Stimulated activated CD8-positive, alpha-beta memory T cell treated with anti-CD3 and anti-CD28 coated beads, Interleukin-4, amount 100 ng/mL, for 48 hours (primary cell): ENCODE measurements at places on chromosomes 1 and 21.

DNA sequence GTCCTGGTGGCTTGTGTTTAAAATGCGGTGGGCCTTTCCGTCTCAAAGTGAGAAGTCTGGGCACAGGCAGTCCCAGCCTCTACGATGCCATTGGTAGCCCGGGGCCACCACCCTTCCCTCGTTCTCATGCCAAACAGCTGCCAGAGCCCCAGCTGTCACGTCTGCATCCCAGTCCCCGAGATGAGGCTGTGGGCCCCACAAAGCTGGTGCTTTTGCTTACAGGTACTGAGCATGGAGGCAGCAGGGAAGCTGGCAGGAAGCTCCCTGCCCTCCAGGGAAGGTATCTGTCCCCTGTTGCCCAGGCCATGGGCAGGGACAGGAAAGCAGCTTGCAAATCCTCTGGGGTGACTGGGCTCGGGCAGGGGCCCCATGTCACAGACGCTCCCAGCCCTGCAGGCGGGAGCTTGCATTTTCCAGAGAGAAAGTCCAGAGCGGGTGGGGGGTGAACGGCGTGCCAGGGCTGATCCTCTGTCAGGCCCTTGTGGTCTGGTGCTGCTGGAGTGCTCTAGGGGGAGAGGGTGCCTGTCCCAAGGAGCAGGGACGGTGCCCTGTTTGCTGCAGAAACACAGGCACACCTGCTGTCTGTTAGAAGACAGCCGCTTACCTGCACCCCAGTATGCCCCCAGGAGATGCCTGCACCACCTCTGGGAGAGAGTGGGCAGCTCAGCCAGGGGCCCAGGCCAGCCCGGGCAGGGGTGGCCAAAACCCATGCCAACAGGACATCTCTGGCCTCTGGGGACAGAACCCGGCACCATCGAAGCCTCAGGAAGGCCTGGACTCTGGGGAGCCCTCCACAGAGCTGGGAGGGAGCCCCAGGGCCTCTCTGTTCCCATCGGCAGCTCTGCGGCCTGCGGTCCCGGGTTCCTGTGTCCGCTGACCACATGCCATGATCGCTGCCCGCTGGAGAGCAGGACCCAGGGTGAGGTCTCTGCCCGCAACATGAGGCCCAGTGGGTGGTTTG lies 45.9 kb downstream of the SLX9 start:
- no peak for DNase-seq

GRCh38 chr1:117653732-117654492 lies 48.1 kb downstream of the TENT5C start:
- DNase-seq = peak; percentile 65

DNA sequence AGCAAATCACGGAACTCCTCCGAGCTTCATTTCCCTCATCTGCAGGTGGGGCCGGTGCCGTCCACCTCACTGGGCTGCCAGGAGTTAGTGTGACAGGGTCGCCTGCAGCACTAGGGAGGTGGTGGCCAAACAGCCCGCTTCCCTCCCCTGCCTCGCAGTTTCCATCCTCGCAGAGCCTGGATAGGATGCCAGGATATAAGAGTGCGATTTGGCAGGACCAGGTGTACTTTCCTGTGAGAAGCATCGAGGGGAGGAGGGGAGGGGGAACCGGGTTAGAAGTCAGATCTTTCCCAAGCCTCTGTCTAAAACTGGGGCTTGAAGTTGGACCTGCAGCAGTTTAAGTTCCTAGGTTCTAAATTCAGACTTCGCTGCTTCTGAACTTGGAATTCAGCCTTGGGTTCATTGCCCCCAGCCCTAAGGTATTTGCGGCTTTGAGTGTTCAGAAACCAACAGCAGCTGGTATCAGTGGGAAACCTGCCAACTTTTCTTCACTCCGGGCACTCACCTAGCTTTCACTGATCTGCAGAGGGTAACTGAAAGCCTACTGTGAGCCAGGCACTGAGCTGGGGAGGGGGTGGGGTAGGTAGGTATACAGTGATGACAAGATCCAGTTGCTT lies 1.7 kb upstream of the JUN start:
- DNase-seq = peak; percentile 50

- no peak for DNase-seq
Measured at GRCh38 chr21:36384885-36385232, 333 bp upstream of the CHAF1B start.

DNA sequence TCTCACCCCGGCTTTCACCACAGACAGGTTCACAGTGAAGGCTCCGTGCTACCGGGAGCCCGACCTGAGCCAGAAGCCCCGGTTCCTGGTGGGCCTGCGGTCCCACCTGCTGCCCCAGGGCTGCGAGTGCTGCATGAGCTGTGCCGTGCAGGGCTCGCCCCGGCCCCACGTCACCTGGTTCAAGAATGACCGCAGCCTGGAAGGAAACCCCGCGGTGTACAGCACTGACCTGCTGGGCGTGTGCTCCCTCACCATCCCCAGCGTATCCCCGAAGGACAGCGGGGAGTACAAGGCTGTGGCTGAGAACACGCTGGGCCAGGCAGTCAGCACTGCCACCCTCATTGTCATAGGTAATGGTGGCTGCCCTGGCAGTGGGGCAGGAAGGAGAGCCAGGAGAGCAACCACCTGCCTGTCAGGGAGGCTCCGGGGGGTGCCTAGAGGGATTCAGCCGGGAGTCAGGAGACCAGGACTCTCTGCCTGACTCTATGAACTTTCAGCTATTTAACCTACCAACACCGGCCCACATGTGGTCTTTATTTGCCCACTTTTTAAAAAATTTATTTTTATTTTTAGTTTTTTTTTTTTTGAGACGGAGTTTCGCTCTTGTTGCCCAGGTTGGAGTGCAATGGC lies 36.4 kb downstream of the IGFN1 start:
- no peak for DNase-seq

- DNase-seq = peak; percentile 65
Measured at GRCh38 chr1:33094971-33095604, 14.1 kb downstream of the AZIN2 start.

- DNase-seq = no peak
Measured at GRCh38 chr21:31727181-31727580, 4.7 kb downstream of the SCAF4 start.

DNA sequence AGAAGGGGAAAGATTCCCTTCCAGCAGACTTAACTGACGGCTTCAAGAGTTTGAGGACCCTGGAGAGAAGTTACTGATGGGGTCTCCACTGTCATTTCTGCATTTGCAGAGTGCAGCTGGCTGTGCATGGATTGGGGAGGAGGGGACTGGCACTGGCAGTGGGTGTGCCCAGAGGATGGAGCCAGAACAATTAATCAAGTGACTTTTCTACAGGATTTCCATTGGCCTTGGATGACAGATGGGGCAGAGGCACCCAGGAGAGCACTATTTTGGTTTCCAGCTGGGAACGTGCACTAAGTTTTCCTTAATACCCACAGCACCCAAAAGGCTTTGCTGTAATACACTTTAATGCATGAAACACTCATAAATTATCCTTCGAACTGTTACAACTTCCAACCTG lies 1.3 kb downstream of the NGF start:
- DNase-seq = no peak

DNA sequence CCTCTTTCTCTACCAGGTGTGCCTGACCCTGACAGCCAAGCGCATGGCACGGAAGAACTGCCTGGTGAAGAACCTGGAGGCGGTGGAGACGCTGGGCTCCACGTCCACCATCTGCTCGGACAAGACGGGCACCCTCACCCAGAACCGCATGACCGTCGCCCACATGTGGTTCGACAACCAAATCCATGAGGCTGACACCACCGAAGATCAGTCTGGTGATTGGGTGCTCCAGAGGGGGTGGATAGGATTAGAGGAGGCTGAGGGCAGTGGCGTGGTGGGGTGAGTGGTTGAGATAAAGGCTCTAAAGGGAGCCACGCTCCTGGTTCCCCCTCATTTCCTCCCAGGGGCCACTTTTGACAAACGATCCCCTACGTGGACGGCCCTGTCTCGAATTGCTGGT lies 13.1 kb downstream of the ATP1A2 start:
- DNase-seq = no peak

GRCh38 chr1:96340686-96341085 lies 380.9 kb upstream of the PTBP2 start:
- no peak for DNase-seq

DNA sequence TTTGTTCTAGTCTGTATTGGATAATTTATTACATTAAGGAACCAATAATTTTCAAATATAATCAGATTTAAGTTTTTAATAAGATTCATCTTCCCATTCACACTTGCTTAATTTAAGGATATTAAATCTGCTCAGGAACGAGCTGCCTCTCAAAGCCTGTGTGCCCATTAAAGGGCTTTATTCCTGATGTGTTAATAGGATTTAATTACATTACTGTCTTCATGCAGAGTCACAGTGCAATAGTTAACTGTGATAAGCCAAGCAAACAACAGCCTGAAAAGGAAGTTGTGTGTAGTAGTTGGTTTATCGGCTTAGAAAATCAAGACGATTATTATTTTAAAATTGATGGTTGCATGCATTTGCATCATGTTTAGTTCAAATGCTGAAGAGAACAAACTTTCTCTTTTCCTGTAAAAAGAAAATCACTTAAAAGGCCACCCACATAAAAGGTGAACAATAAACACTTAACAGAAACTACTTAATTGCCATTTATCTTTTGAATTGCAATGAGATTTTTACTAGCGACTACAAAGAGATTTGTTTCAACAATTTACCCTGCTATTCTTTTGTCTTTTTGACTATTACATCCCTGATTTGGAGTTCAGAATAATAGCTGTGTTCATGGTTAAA lies 174.6 kb downstream of the RWDD3 start:
- no peak for DNase-seq

- peak; percentile 63 for DNase-seq
Measured at GRCh38 chr1:52632732-52633290, at the start of gene SHISAL2A. TSS of gene SHISAL2A (plus strand) at chr1:52633168. CDS start at chr1:52633494, 326 bp downstream.

GRCh38 chr1:68230901-68231626 lies 1.3 kb downstream of the WLS start:
- DNase-seq = no peak

GRCh38 chr1:217184854-217185253 lies 446.0 kb downstream of the GPATCH2 start:
- no peak for DNase-seq

- DNase-seq = no peak
Measured at GRCh38 chr1:163836481-163836880, 514.7 kb downstream of the NUF2 start.

GRCh38 chr1:29459620-29459945 lies 223.3 kb downstream of the PTPRU start:
- DNase-seq = no peak

- no peak for DNase-seq
Measured at GRCh38 chr1:6683434-6683833, 18.2 kb downstream of the DNAJC11 start.

- DNase-seq = no peak
Measured at GRCh38 chr1:54342288-54342687, 63.9 kb downstream of the SSBP3 start.

GRCh38 chr1:22641906-22642636 lies 1.4 kb upstream of the C1QC start:
- DNase-seq = peak; percentile 86

- DNase-seq = no peak
Measured at GRCh38 chr1:170133766-170134495, 11.8 kb upstream of the NTMT2 start.

GRCh38 chr1:147478521-147478920 lies 62.8 kb upstream of the BCL9 start:
- DNase-seq = no peak

- no peak for DNase-seq
Measured at GRCh38 chr21:18053151-18053550, 191.5 kb upstream of the CHODL start.

DNA sequence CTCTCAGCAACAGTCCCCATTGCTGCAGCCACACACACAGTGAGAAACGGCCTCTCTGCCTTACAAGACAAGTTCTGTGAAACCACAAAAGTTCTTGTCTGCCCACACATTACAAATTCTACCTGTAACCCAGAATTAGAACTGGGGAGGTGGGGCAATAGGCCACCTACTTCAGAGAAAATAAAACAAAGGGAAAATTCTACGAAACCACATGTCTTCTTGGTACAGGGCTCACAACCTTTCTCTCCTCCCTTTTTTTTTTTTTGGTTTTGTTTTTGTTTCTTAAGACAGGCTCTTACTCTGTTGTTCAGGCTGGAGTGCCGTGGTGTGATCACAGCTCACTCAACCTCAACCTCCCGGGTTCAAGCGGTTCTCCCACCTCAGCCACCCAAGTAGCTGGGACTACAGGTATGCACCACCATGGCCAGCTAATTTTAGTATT lies 30.2 kb downstream of the LPAR3 start:
- peak; percentile 37 for DNase-seq

DNA sequence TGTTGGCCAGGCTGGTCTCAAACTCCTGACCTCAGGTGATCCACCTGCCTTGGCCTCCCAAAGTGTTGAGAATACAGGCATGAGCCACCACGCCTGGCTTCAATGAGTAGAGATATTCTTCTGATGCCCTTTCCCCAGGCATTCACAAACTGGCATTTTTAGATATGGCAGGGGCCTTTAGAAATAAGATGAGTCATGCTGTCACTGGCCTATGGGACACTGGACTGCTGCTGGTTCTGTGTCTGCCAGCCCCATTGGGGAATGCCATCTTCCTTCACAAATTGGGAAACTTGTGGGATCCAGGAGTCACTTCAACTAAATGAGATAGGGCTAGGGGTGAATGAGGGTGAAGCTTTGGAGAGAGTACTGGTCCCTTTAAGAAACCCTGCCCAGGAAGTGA lies 16.0 kb downstream of the KLHDC8A start:
- DNase-seq = no peak

GRCh38 chr21:27112186-27112585 lies 145.3 kb upstream of the ADAMTS5 start:
- DNase-seq = no peak

DNA sequence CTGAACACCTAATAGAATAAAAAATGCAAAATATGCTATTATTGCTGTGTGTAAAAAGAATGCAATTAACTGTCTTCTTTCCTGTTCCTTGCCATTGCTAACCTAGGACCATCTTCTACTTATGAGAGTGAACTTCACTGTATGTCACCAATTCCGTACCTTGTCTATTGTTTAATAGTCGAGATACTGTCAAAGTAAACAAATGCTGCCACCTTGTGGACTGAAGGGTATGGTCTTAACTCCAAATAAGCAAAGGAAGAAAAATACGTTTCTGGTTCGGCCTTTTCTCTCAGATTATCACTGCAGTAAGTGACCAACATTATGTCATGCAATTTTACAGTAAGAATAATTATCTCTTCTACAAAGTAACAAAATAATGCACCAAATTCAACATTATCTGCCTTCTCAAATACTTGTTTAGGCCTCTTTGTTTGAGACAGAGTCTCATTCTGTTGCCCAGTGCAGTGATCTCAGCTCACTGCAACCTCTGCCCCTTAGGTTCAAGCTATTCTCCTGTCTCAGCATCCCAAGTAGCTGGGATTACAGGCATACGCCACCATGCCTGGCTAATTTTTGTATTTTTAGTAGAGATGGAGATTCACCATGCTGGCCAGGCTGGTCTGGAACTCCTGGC lies 133.4 kb downstream of the COP1 start:
- DNase-seq = no peak
